BE2C (cell line): ENCODE measurements at places on chromosomes 7 and 10.

GRCh38 chr10:24201503-24202180 lies 7.3 kb upstream of the KIAA1217 start:
- no peak for DNase-seq

- DNase-seq = no peak
These were observed 45.1 kb upstream of the AGR3 start for GRCh38 chr7:16926861-16927260.

DNA sequence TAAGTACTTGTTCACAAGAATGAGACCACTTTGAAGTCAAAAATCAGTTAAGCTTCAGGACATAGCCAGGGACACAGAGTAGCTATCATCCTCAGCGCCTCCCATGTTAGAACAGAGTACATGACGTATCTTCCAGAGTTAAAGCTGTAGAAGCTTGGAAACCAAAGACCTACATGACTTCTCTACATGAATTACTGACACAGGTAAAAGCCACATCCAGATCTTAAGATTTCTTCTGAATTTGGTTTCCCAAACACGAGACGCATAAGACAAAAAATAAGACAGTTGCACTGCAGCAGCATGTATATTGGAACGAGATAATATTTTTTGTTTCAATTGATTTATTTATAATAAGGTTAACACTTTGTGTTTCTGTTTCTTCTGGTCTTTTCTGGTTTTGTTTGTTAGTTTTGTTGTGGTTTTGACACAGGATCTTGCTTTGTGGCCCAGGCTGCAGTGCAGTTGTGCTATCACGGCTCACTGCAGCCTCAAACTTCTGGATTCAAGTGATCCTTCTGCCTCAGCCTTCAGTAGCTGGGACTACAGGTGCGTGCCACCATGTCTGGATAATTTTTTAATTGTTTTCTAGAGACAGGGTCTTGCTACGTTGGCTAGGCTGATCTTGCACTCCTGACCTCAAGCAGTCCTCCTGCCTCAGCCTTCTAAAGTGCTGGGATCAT lies 10.2 kb upstream of the EPC1 start:
- no peak for DNase-seq

- peak; percentile 62 for DNase-seq
These were observed 918 bp downstream of the PWWP2B start for GRCh38 chr10:132397671-132398565.

GRCh38 chr7:151047976-151048815 lies at the start of gene ASIC3:
ASIC3 (plus strand) TSS chr7:151048531; CDS start chr7:151048886, 355 bp downstream.
- DNase-seq = no peak

GRCh38 chr10:75233444-75234016 lies 2.2 kb downstream of the COMTD1 start:
- peak; percentile 75 for DNase-seq

DNA sequence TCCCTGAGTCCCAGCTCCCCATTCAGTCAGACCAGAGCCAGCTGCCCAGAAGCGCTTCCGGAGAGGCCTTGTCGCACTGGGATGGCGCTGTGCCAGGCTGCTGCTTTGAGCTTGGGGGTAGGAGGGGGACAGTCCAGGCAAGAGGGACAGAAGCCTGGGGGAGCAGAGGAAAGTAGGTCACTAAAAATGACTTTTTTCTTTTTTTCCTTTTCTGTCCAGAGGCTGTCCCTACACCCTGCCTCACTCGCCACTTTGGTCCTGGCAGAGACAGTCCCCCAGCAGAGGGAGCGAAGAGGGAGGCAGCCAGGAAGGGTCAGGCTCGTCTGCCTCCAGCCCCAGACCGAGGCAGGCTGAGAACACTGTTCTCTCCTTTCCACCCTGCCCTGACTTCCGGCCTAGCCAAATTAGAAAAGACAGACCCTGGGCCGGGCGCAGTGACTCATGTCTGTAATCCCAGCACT lies 15.8 kb upstream of the TRIM8 start:
- peak; percentile 87 for DNase-seq

- no peak for DNase-seq
These were observed 19.9 kb upstream of the INSYN2A start for GRCh38 chr10:127216274-127216673.

GRCh38 chr10:1094112-1095057 lies 38.2 kb downstream of the WDR37 start:
- no peak for DNase-seq

- no peak for DNase-seq
These were observed 53.9 kb upstream of the PAPSS2 start for GRCh38 chr10:87605628-87606251.

DNA sequence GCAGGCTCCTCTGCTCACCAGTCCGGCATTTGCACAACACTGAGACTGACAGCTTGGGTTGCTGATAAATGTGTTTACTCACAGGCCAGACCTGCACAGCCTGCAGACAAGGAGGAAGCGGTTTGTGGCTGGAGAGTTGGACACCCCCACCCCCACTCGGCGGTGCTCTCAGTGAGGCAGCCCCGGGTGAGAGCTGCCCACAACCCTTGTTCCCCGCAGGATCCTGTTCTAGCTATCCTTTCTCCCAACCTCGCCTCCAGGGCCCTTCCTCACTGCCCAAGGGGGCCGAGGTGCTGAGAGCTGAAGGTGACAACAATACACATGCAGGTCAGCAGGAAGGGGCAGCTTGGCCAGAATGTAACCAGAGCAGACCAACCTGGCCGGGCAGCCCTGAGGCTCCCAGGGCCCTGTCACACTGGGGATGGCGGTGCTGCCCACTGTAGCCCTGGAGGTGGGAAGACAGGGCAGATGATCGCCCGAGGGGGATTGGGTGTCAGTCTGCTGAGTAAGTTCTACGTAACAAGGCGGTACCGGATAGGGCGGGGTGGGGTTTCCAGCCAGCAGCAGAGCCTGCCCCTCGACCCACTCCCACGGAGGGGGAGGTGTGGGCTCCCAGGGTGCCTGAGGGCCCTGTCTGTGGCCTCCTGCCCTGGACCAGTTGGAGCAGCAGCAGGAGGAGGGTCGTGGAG lies 2.1 kb upstream of the ADAM8 start:
- DNase-seq = peak; percentile 55

- no peak for DNase-seq
These were observed 413.6 kb downstream of the PLXNA4 start for GRCh38 chr7:132162556-132163144.

DNA sequence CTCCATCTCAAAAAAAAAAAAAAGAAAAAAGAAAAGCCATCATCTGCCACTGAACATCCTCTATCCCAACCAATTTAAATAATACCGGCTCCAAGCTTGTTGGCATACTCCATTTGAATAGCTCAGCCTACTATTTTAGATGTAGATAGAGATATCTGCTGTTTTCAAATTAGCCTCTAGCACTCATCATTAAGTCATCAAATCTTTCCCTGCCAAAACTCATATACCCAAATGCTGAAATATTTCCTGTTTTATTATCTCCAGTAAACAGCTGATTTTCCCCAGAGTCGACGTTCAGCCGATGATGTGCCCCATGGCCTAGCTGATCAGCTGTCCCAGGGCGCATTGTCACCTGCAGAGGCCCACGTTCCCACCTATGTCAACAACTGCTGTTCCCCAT lies 34.5 kb upstream of the FRMD4A start:
- no peak for DNase-seq

DNA sequence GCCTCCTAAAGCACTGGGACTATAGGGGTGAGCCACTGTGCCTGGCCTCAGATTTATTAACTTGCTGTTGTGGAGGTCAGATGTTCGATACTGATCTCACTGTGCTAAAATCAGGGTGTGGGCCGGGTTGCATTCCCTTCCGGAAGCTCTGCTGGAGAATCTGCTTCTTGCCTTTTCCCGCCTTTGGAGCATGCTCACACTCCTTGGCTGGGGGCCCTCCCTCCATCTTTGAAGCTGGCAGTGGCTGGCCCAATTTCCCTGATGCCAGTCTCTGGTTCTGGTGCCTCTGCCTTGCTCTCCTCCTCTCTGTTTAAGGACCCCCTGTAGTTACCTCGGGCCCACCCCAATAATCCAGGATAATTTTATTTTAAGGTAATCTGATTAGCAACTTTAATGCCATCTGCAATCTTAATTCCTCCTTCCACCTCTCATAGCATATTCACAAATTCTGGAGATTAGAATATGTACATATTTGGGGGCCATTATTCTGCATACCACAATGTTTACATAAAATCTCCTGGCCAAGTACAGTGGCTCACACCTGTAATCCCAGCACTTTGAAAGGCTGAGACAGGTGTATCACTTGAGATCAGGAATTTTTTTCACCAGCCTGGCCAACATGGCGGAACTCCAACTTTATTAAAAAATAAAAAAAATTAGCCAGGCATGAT lies 7.9 kb upstream of the PITRM1 start:
- no peak for DNase-seq

GRCh38 chr7:150902078-150903033 lies 50.0 kb downstream of the AOC1 start:
- DNase-seq = no peak

DNA sequence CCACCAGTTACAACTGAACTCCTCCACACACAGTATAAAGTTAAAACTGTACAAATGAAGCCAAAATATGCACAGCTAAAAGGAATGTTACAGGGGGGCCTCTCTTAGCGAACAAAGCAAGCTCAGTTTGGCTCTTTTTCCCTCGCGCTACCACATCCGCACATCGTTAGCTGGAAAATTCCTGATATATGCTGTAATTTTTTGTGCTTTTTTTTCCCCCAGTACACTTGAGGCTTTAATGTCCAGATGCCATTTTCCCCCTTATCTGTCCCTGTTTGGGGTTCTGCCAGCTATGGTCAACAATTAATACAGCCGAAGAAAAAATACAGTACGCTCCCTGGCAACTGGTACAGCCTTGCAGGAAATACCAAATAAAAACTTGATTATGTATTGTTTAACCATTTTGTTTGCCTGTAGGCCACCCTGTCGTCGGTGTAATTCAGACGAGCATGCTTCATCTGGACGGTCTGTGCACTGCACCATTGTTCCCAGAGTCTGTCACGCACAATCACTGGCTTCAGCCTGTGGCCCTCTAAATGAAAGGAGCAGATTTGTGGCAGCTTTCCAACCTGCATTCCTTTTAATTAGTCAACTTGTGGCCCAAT lies 108.1 kb upstream of the FAM133B start:
- peak; percentile 67 for DNase-seq

GRCh38 chr10:76911184-76911583 lies 726.4 kb downstream of the KCNMA1 start:
- no peak for DNase-seq

DNA sequence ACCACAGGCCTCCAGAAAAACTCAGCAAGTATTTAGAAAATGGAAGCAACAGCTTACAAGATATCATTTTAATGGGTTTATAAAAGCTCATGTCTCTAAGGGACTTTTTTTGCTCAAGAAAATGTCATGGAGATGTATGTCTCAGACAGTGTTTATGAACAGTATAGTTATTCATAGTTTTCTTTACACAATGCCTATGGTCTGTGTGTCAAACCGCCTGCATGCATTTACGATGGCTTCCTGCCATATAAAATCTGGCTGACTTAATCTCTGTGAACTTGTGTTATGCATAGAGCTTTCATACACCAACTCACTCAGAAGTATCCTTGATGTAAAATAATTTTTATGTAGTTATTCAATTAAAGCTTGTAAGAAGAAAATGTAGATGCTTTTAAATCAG lies 1314.2 kb upstream of the LRRTM3 start:
- no peak for DNase-seq

DNA sequence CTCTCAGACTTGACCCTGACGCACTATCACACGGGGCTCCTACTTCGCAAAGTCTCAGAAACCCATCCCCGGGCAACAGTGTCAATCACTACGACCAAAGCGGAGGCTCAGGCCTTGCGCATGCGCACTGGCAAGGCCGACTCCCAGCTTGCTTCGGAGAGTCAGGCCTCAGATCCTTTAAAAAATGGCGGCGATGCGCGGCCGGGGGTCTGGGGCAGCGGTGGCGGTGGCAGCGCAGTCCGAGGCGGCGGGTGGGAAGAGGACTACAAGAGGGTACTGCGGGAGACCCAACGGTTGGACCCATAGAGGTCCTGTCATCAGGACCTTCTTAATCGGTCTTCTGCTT lies 196.9 kb downstream of the ZNF716 start:
- no peak for DNase-seq

DNA sequence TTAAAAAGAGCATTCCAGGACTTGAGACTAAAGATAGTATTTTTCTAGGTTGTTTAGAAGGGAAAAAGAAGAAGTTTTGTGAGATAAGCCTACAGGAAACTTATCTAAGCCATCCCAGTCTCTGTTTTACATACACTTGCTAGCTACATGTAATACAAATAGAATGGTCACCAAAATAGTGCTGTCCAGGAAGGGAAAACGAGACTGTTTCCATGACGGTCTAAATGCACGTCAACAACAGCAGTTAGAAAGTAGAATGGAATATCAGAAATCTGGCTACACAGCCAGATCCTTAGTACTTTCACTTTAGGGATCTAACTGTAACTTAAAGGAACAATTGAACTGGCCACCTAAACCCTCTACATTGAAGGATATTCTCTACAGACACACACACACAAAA lies 117.6 kb downstream of the TSPAN12 start:
- DNase-seq = no peak

DNA sequence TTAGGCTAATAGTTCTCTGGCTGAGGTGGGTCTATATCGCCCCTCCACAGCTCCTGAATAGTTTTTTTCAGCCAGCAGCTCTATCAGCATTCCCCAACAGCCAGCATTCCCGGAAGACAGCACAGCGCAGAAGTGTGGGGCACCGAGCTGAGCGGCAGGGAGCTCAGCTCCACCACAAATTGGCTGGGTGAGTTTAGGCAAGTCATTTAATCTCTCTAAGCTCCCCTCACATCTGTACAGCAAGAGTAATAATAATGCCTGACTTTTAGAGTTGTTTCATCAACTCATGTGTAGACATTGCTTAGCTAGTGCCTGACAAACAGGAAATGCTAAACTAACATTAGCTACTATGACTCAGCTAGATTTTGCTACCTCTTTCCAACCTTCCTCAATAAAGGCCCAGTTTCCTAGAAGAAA lies 247.9 kb upstream of the PTN start:
- no peak for DNase-seq

DNA sequence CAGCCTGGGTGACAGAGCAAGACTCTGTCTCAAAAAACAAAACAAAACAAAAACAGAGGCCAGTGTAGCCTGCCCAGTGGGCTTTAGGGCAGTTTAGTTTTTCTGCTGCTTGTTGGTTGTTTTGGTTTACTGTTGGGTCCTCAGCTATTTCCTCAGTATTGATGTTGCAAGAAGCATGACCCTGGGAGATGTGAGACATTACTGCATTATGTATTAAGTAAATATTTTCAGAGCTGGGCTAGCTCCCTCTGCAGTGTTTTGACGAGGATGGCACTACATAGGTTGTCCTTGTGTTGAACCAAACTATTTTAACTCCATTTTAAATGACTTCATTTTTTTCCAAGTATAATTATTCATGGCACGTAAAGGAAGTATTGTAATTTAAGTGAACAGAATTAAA lies 4.8 kb downstream of the AKAP9 start:
- no peak for DNase-seq

DNA sequence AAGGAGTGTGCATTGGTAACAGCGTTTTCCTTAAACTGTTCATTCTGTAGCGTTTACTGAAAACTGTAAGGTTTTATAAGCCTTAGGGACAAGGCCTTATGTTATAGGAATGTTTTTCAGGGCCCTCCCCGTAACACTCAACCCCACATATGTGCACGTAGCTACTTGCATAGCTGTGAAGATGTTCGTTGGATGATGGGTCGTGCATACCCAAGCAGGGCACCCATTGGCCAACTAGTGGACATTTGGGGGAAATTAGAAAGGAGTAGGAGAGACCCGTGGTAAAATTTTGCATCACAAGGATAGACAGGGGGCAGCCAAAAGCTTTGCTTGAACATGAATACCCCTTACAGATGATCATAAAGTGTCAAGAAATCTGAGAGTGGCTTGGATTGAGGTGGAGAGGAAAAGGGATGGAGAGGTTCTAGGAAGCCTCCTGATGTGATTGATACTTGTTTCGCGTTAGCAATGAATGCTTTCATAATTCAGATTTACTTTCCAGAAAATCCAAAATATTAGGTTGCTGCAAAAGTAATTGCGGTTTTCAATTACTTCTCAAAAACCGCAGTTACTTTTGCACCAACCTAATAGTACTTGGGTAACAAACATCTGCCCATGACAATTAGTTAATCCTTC lies 878 bp downstream of the SEC61A2 start:
- DNase-seq = peak; percentile 58
